ENCODE measurements at places on chromosomes 2 and 18.

- DNase-seq = no peak
These were observed 123.6 kb downstream of the EIPR1 start for GRCh38 chr2:3253913-3254441.

DNA sequence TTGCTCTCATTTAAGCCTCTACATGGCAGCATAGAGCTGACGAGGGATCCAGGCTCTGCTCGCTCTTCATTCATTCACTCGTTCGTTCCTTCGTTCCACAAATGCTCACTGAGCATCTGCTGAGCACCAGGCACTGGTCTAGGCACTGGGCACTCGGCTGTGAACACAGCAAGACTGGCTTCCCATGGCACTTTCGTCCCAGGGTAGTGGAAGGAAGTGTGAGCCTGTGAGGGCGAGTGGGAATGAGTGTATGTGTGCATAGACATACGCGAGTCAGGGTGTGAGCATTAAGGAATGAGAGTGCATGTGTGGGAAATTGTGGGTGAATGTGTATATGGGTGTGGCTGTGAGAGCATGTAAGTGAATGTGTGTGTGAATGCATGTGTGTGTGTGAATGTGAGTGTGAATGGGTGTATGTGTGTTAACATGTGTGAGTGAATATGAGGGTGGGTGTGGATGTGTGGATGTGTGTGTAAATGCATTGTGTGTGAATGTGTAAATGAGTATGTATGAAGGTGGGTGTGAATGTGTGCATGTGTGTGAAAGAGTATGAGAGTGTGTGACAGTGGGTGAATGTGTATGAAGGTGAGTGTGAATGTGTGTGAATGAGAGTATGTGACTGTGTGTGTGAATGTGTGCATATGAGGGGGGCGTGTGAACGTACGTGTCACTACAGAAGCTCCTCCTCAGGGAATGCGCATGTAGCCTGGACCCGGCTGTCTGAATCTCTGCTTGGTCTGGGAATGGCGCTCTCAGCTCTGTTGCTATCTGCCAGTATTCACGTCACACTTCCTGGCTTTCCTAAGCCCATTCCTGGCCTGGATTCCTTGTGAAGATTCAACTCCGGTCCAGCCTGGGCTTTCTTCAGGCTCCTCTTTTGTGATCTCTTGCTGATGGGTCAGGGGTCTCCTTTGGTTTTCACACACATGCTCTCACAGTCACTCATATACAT, 28.8 kb downstream of the SNORC start:
- no peak for DNase-seq

GRCh38 chr2:135091681-135092080, 39.6 kb downstream of the RAB3GAP1 start:
- no peak for DNase-seq

- no peak for DNase-seq
These were observed 951.3 kb upstream of the ACVR2A start for GRCh38 chr2:146893500-146894041.

DNA sequence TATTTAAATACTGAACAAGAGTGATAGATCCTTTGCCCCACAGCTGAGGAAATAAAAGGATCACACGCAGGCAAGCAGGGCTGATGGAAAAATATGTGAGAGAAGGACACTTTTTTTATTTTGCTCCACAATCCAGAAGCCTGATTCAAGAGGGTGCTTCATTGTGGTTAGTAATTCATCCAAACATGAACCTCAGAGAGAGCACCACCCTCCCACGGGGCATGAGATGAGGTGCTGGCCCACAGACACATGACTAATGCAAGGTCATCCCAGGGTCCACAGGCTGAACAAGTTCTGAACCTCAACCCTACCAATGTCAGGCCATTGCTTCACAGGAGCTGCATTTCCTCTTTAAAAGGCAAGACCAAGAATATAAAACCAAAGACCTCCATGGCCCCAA, 239.6 kb downstream of the MREG start:
- DNase-seq = no peak

- DNase-seq = no peak
These were observed 32.1 kb upstream of the SPAG16 start for GRCh38 chr2:213252206-213252605.

DNA sequence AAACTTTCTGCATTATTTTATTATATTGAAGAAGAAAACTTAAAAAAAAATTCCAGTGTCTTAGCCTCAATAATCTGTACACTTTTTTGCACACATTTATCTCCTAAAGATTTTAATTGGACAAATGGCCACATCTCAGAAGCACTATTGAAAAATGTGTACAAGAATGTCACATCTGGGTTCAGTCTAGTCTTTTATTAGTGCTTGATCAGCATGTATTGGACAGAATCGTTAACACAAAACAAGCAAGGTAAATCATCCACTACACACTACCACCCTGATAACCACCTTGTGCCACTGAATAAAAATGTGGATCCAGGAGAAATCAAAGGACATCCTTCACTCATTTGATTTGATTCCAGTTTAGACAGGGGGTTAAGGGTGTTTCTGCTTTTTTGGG, 554.8 kb downstream of the ARHGAP15 start:
- DNase-seq = no peak

DNA sequence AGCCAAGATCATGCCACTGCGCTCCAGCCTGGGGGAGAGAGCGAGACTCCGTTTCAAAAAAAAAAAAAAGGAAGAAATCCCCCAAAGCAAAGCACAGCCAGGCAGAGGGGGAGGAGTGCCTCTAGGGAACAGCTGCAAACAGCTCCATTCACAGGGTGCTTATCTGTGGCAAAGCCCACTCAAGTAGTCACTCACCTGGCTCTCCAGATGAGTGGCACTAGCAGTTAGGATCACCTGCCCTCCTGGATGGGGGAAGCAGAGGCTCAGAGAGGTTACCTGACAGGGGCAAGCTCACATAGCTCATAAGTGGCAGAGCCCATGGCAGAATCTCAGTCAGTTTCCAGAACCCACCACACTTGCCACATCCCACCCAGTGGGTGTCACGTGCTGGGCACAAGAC, 30.3 kb downstream of the TFCP2L1 start:
- no peak for DNase-seq

DNA sequence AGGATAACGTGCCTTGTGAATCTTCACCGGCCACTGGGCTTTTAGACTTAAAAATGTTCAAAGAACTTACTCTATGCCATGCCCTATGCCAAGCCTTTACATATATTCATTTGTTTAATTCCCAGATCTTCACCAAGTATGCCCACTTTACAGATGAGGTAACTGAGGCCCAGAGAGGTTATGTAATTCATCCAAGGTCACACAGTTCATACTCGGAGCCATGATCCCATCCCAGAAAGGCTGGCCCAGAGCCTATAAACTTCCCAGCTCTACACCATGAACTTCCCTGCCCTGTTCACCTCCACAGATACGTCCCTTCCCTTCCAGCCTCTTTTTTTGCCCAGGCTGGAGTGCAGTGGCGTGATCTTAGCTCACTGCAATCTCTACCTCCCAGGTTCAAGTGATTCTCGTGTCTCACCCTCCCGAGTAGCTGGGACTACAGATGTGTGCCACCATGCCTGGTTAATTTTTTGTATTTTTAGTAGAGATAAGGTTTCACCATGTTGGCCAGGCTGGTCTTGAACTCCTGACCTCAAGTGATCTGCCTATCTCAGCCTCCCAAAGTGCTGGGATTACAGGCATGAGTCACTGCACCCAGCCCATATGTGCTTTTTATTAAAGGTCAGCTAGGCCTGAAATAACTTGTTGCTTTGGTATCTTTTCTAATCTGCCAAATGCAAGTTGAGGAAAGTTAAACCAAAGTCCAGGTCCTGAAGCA, 44.1 kb downstream of the MTHFD2 start:
- DNase-seq = no peak

GRCh38 chr2:67471681-67472080, 74.5 kb downstream of the ETAA1 start:
- DNase-seq = no peak

DNA sequence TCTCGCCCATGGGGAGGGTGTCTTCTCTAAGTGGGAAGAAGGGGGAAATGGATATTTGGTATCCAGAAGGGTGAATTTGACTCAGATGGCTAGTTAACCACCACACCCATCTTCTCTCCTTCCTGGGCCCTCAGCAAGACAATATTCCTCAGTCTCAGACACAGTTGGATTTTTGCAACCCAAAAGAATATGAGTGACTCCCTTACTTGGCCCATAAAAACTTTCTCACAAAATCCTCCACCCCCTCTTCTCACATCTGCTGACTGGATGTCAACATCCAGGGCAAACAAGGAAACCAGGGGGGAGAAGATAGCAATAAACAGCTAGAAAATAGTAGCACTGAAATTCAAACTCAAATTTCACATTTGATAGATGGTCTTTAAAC, 35.3 kb upstream of the GCC2 start:
- DNase-seq = no peak

DNA sequence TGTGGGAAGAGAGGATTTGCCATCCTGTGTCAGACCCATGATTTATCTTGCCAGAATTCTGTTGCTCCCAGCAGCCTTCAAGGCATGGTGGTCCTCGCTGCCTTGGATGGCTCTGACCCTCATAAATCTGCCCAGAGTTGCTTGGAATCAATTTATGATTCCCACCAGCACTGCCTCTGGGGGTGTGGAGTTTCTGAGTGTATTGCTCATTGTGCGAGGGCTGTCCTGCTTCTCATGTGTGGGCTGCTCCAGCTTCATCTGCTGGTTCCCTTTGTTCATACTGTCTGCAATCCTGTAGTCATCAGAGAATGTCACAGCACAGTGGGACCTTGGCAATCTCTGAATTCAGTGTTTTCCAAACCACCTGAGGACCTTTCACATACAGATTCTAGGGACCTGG, 139.8 kb downstream of the CLIP4 start:
- DNase-seq = no peak

DNA sequence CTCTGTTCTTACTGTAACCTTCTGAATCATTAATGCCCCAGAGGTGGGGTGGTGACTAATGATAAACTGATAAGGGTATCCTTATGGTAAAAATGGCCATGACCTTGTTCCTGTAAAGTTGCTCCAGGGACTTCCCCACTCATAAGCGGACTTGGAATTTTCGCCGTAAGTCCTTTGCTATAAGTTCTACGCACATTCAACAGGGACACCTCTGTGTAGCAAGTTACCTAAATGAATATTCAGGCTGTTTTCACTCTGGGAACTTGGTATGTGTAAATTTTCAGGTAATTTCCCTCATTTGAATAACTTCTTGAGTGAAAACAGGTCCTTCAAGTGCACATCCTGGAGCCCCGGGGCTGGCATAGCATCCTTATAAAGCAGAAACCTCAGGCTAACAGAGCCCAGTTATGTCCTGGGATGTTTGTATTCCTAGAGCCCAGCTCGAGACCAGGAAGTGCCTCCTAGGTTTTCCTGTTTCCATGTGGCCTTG, 9.4 kb upstream of the AGFG1 start:
- no peak for DNase-seq

DNA sequence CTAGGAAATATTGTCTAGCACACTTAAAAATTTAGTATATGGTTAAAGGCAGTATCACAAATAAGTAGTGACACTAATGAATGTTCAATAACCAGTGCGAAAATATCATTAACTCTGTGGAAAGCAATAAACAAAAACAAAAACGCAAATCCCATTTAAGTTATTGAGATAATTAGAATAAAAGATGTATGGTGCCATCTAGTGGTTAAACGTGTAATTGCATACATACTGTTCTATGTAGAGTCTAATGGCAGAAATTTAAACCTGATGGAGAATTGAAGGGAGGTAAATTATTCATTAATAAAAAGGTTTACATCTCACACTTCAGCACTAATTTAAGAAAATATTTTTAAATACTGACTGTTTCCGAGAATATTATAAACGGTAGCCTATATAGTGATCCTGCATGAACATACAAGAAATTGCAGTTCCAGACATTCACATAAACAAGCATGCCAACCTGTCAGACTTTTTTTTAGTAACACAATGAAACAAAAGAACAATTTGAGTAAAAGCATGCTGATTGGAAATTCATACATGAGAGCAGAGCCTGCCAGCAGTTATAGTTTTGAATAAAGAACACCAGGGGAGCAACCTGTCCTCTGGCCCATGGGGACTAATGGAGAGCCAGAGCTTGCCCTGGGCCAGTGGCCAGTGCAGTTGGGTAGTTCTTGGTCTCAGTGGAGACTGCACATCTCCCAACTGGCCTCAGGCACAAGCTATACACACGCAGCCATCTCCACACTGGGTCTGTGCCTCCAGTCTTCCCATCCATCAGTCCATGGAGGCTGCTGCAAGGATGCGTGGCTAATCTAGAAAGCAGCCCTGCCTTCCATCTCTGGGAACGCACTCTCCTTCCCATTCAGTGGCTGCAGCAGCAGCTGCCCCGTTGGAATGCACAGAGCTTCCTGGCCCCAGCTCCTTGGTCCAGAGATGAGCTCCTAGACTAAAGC, 28.0 kb downstream of the GCG start:
- peak; percentile 18 for DNase-seq

DNA sequence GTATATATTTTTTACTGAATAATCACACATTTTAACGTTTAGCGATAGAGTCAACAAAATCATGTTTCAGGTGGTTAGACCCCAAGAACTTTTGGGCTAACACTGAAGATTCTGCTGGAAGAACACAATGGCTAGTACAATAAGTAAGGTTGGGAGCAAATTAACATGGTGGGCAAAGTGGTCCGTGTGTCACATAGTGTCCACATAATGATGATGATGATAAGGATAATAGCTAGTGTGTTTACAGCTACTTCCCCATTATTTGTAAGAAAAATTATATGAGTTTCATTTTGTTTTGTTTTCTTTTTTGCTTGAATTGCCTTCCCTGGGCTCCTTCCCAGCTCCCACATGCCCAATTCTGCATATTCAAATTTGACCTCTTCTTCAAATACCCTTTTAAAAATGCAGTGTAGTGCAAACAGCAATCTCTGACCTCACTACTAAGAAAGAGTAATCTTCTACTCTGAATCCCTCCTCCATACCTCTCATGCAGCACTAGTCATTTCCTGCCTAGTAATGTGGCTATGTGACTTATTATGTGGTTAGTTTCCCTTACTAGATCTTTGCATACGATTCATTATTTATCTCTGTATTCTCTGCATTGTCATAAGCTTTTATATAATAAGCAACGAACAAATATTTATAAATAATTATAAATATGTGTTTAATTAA, 16.9 kb upstream of the VPS54 start:
- DNase-seq = no peak

DNA sequence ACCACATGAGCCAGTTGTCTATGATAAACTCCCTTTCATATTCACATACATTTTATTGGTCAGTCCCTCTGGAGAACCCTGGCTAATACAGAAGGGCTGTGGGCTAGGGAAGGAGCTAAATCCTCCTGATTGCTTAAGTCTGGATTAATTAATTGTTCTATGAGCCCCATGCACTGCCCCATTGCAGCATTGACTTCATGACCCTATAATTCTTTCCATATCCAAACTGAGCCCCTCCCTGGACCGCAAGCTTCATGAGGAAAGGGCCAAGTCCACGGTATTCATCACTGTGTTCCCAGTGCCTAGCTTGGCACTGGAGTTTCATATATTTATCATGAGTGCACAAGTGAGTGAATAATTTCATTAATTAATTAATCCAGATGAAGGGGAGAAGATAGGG, 124.0 kb downstream of the MBD2 start:
- no peak for DNase-seq
